KBM-7 (cell line): ENCODE measurements at places on chromosomes 1 and 21.

GRCh38 chr1:166391279-166392066 lies 224.7 kb upstream of the FAM78B start:
- DNase-seq = no peak

DNA sequence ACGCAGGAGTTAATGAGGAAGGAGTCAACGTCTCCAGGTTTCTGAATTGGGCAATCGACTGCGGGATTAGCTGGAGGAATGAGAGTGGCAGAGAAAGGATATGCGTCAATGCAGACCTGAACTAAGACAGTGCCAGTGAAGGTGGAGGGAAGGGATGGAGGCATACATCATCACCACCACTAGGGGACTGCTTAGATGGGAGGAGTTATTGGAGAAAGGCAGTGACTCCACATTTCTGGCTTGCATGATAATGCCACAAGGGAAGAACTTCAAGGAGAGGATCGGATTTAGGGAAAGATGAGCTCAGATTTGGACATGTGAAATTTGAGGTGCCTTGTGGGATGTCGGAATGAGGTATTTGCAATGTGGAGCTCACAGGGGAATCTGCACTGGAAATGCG lies 17.5 kb downstream of the VASH2 start:
- DNase-seq = peak; percentile 46

- DNase-seq = peak; percentile 66
Measured at GRCh38 chr1:26391450-26391849, 18.9 kb upstream of the ZNF683 start.

DNA sequence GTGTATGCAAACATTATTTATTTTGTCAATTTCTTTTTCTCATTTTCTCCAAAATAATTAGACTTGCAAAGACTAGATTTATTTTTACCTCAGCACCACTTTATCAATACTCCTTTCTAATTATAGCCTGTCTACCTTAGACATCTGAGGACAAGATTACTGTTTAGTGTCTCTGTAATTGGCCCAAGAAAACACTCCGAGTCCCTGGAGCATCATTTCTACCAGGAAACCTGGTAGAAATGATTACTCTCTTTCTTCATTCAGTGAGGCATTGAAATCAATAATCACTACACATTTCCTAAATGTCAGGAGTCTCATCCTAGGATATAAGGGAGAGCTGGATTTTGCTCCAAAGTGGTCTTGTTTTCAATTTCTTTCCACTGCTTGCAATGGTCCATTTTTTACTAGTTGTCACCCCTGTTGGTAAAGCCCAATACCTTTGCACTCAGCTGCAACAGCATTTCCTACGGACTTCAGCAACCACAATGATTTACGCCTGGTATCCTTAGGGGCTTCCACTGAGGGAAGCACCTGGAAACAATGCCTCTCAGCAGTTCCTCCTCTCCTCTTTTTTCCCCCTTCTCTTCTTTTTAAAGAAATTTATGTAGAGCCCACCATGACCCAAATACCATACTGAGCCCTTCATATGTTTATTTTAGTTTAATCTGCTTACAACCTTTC lies 64.6 kb downstream of the GRIK1 start:
- no peak for DNase-seq
